ENCODE measurements at places on chromosomes 4 and X.

DNA sequence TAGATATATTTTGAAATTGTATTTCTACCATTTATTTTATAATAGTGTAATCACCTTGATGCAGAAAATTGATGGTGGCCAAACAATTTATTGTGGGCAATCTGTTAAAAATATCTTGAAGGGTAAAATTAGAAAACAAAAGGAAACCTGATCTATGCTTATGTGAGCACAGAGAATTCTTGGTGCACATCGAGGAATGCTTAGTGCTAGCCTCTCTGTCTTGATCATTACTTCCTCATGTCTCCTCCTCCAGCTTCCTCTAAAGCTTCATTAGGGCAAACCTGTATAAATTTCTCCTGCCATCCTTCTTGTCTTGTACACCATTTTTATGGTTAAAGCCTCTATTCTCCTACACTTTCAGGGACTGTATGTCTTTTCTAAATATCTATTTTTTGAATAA is 725.8 kb downstream of the RAPGEF2 start:
- no peak for DNase-seq

- no peak for DNase-seq
These were observed 159.3 kb downstream of the EPHA5 start for GRCh38 chr4:65510976-65511375.

GRCh38 chrX:27583976-27584375 is 6.2 kb upstream of the DCAF8L2 start:
- no peak for DNase-seq

GRCh38 chrX:54819201-54819600 is 11.7 kb downstream of the MAGED2 start:
- no peak for DNase-seq

DNA sequence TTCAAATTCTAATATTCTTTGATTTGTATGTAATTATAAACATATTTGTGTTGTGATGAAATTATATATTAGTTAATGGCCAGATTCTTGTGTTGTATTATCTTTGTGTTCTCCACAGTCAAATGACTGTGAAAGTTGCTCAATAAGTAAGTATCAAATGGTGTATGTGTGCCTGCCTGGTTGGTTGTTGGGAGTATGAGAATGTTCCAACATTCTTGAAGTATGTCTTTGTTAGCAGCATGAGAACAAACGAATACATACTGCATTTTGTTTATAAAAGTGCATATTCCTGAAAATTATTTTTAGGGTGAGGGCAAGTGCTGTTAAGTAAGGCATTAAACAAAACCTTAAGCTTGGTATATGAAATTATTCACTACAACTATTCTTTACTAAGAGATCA is 16.2 kb downstream of the ARHGEF38 start:
- DNase-seq, result no peak

DNA sequence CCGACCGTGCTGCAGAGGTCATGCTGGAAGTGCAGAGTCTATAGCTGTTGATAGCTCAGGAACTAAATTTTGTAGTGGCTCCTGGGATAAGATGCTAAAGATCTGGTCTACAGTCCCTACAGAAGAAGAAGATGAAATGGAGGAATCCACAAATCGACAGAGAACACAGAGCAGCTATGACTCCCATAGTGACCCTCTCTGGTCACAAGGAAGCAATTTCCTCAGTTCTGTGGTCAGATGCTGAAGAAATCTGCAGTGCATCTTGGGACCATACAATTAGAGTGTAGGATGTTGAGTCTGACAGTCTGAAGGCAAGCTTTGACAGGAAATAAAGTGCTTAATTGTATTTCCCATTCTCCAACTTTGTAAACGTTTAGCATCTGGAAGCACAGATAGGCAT is 8.8 kb downstream of the MANBA start:
- no peak for DNase-seq

DNA sequence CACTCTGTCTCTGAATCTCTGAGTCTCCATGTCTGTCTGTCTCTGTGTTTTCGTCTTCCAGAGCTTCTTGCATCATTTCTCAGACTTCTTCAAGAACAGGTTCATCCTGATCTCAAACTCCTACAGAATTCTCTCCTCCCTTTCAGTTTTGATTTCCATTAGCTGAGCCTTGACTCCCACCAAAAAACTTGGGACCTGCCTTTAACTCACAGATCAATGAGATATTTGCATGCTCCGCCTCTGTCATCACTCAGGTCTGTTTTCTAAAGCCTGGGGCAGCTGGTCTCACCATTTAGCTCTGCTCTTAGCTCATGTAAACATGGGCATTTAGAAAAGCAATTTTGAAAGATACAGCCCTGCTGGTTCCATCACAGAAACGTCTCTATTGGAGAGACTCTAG is 8.6 kb downstream of the DAPP1 start:
- DNase-seq, result no peak

DNA sequence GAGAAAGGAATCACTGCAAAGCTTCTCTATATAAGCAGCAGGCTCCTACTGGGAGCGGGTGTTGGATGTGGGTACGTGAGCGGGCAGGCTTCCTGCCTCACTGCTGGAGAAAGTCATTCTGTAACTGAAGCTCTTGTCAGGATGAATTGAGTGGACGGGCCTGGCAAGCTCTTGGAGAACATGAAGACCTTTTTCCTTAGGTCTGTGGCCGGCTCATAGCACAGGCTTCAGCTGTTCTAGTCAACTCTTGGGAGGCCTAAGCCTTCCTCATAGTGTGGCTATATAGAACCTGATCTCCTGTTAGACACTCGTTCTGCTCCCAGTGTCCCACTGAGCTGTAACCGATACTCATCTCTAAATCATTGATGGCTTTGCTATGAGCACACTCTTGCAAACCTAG is 108.2 kb upstream of the GPC4 start:
- no peak for DNase-seq

DNA sequence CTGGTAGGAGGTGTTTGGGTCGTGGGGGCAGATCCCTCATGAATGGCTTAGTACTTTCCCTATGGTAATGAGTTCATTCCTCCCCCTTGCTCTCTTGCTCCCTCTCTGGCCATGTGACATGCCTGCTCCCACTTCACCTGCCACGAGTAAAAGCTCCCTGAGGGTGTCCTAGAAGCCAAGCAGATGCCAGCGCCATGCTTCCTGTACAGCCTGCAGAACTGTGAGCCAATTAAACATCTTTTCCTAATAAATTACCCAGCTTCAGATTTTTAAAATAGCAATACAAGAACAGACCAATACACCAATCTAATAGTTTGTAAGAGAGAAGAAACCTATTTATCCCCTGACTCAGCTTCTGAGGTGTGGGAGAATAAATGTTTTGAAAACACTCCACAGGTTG is 60.5 kb downstream of the FGFBP1 start:
- no peak for DNase-seq

DNA sequence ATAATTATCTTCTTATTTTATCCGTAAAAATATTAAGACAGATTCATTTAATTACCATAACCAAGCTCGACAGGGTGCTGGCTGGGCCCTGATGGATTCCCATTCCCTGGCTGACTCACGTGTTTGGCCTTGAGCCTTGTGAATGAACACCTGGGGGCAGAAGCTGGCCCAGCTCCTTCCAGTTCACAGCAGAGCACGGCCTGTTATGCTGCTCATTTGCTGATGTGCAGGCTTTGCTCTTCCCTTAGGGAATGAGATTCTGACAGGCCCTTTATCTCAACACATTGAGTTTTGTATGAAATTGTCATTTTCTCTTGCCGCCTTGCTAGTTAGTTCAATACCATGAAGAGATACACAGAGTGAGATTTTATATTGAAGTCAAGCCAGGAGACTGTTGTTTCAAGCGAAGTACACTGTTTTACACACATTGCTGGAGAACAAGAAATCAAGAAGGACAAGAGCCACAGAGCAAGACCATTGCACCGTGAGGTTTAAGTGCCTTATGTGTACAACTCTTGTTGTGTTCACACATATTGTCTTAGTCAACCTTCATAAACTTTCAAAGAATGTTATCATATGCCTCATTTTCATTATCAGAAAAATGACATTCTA is 1583.3 kb downstream of the STIM2 start:
- no peak for DNase-seq

DNA sequence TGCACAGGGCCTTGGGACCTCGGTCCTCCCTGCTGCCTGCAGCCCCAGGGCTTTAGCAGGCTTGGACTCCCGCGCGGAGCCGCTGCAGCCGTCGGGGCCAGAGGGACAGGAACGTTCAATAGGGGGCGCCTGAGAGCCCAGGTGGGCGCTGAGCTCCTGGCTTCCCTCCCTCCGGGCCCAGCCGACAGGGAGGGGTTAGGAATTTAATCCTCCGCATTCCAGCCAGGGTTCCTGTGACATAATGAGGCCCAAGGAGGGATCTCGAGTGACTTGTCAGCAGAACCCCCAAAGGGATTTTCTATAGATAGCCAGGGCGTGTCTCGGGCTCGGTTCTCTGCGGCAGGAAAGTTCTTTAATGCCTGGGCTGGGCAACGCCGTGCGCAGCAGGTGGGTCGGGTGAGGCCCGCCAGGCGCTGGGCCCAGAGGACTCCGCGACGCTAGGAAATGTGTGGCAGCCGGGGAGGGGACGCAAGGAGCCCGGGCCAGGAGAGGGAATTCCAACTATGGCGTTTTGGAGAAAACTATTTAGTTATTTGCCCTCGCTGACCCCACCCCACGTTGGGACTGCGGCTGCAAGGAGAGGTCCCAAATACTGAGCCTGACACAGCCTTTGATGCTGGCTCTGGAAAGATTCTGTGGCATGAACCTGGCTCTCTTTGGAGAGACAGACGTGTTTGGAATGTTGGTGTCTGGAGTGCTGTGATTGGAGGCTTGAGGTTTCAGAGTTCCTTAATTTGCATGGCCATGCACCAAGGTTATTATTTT is 285.2 kb upstream of the GATB start:
- DNase-seq, result peak; percentile 72

GRCh38 chr4:98801259-98801725 is 127.6 kb downstream of the EIF4E start:
- DNase-seq, result no peak

GRCh38 chrX:16063141-16063540 is 60.2 kb upstream of the GRPR start:
- no peak for DNase-seq

- DNase-seq, result no peak
These were observed 362.4 kb downstream of the MID1IP1 start for GRCh38 chrX:39163581-39164126.

- DNase-seq, result no peak
These were observed 269.2 kb upstream of the MAOA start for GRCh38 chrX:43386875-43387274.

DNA sequence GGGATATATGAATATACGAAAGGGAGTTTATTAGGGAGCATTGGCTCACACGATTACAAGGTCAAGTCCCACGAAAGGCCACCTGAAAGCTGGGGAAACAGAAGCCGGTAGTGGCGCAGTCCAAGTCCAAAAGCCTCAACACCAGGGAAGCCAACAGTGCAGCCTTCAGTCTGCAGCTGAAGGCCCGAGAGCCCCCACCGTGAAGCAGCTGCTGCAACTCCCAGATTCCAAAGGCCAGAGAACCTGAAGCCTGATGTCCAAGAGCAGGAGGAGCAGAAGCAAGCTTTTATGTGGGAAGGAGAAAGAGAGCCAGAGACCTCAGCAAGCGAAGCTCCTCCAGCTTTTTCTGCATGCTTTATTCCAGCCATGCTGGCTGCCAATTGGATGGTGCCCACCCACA is 275.8 kb downstream of the PTTG2 start:
- DNase-seq, result no peak

DNA sequence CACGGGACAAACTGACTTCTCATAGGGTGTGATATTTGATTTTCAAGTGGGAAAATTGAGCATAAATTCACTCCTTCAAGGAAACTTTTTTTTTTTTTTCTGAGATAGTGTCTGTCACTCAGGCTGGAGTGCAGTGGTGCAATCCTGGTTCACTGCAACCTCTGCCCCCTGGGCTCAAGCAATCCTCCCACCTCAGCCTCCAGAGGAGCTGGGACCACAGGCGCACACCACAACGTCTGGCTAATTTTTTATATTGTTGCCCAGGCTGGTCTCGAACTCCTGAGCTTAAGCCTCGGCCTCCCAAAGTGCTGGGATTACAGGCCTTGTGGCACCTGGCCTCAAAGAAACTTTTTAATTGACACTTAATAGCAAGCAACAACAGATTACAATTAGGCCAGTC is 13.8 kb downstream of the CLDN34 start:
- no peak for DNase-seq

DNA sequence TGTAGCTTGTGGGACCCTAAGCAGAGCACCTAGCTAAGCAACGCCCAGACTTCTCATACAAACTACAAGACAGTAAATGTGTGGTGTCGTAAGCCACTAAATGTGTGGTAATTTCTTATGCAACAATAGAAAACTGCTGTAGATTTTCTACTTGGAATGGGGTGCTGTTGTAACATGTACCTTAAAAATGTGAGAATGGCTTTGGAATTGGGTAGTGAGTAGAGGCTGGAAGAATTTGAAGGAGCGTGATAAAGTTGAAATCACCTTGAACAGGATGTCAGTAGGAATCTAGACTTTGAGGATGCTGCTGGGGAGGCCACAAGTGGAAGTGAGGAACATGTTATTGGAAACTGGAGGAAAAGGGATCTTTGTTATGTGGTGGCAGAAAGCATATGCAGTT is 43.2 kb upstream of the FUNDC1 start:
- no peak for DNase-seq

GRCh38 chr4:68490826-68491457 is 43.7 kb downstream of the TMPRSS11E start:
- DNase-seq, result peak; percentile 44

GRCh38 chrX:111131572-111131971 is 35.6 kb downstream of the PAK3 start:
- DNase-seq, result no peak

DNA sequence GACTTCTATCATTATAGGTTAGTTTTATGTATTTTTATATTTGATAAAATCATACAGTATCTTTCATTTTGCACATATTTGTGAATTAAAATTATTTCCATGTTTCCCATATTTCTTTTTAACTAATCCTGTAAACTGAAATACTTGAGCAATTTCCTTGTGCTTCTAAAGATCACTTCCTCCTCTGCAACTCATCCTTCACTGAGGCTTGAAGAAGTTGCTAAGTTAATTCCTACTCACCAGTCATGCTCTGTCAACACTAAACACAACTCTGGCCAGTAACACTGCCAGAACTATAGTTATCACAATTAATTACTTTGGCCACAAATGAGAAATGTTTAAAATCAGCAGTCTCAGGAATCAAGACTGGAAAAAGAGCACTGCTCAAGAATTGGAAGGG is 6.7 kb downstream of the SPATA4 start:
- DNase-seq, result no peak

- DNase-seq, result no peak
These were observed 86.2 kb upstream of the HPRT1 start for GRCh38 chrX:134373736-134374135.

DNA sequence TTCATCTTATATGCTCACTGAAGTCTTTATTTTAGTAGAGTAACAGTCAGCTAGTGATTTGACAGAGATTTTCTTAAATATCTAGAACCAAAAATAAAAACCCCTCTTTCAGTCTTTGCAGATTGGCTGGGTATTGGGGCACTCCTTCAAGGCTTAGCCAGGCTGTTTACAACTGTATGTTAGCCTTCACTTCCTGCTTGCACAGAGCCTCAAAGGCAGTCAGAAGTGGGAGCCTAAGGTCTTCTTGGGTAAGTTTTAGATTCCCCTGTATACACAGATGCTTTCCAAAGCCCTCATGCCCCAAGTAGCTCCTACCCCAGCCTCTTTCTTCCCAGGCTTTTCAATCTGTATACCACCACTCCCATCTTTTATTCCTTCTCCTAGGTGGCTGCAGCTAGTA is 136.1 kb upstream of the STIM2 start:
- no peak for DNase-seq

All from lung (tissue), 17 donors.